T-helper 1 cell treated with Interleukin-12 subunit alpha and Interleukin-12 subunit beta and Interleukin-4 antibody, amounts not matched to agents 30 ng/mL and 1 ng/mL, for 36 hours (primary cell): ENCODE measurements at places on chromosomes 1 and 21. TPM values are rescaled to one million over a fixed set of nuclear protein-coding genes. Genes with fewer than 3 reads are reported as not detected.

Gene FBXO44
- total RNA-seq = 33.2 and 34.2 TPM in 2 replicates

Gene SGIP1
- total RNA-seq = not detected in 2 replicates

Gene COP1
- total RNA-seq = 41.9 and 47.2 TPM in 2 replicates

Gene SDCCAG8
- 20.7 and 24.9 TPM in 2 replicates for total RNA-seq

Gene TNFRSF18
- total RNA-seq = 175 and 176 TPM in 2 replicates

Gene EXTL2
- total RNA-seq = 1.6 and 2.2 TPM in 2 replicates

Gene ZNF362
- total RNA-seq = 17.5 and 21.6 TPM in 2 replicates

Gene NBPF20
- 1.4 and 1.5 TPM in 2 replicates for total RNA-seq

Gene TMEM81
- total RNA-seq = 2.6 and 3.1 TPM in 2 replicates

Gene PADI2
- total RNA-seq = not detected in 2 replicates

Gene ANGPTL7
- total RNA-seq = not detected in 2 replicates

Gene HSPB7
- total RNA-seq = not detected in 2 replicates
